Bone marrow (tissue), 2 donors: ENCODE measurements at places on chromosomes 1 and 21.

GRCh38 chr1:200901350-200901749 lies 6.7 kb downstream of the INAVA start:
- DNase-seq, result no peak

DNA sequence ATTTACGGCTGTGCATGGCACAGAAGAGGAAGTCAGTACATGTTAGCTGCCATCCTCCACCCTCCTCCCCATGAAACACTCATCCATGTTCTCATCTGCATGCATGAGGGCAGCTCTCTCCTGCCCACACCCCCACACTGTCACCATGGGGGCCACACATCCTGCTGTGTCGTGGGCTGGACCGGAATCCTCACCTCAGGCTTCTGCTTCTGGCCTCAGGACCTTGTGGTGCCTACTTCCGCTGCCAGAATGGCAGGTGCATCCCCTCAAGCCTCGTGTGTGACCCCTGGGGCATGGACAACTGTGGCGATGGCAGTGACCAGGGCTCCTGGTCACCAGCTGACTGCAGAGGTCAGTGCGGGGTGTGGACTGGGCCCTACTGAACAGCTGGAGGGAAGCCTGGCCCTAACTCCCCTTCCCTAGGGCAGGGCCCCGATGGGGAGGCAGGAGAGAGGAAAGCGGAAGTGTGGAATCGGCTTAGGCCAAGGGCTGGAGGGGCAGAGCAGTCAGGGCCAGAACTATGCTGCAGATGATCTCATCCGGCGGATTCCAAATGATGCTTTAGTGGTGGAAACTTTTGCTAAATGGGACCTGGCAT lies 3.8 kb downstream of the LDLRAD2 start:
- DNase-seq, result no peak

- DNase-seq, result no peak
Measured at GRCh38 chr1:9529190-9529589, 10.1 kb upstream of the SLC25A33 start.

- no peak for DNase-seq
Measured at GRCh38 chr1:82801176-82801575, 1000.4 kb downstream of the ADGRL2 start.

DNA sequence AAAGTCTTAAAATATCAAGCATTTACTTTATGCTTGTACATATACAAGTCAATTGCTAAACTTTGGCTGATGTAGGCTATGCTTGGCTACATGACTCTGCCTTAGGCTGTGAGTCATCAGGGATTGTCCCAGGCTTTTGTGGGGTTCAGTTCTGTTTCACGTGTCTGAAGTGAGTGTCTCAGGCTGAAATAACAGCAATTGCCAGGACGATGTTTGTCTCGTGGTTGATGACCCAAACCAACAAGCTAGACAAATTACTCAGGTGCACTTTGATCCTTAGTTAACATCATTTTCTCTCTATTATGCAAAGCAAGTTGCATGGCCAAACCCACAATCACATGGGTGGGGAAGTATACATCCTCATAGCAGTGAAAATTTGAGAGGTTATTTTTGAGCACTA lies 410.1 kb downstream of the BRINP3 start:
- DNase-seq, result no peak

DNA sequence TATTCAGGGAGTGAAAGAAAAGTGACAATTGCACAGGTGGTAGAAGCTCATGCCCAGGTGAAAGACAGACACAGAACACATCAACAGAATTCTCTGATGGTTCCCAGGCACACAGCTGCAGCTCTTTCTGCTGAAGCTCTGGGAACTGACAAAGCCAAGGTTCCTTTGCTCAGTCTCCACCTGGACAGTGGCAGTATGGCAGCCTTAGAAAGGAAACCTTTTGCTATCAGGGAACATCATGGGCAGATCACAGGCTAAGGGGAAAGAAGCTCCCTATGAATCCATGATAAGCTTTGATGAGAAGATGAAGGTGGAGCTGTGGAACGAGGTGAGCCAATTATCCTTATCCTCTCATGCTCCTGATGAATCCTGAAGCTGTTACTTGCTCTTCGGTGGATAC lies 1.2 kb downstream of the SPRR2B start:
- no peak for DNase-seq

DNA sequence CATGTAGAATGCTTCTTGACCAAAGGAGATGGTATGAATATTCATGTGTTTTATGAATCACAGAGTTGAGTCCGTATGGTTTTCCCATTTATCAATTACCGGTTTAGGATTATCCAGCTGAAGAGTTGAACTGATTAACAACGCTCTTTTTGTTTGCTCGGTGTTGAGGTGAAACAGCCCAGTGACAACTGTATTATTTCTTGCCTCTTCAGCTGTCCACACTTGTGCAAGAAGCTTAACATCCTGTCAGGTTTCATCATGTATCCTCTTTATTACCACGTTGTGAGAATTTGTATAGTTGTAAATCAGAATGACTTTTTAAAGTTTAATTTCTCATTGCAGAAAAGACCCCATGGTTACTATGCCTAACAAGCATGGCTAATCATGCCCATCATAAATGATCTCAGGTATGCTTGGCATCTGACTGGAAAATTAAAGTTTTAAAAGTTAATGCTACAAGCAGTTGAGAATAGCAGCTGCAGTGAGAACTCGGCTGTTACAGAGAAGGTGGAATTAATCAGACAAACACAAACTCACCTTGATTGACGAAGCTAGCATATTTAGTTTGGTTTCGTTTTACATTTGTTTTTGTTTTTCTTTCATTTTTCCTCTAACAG lies 563.2 kb upstream of the ADGRL2 start:
- DNase-seq, result no peak

- DNase-seq, result no peak
Measured at GRCh38 chr1:221834698-221835513, 93.0 kb upstream of the DUSP10 start.

DNA sequence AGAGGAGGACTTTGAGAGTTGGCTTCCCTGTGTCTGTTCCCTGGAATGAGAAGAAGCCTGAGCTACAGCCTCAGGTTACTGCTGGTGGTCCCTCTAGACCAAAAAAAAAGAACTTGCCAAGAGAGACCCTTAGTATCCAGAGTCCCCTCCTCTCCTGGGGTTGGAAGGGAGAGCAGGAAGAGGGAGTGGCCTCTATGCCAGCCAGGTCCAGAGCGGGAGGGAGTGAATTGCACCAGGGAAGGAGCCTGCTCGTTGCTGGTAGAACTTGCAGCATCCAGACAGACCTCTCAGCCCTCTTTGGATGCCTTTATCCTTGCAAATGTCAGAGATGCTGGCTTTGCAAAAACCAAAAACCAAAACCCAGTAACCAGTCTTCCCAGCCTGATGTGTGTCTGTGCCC lies 491.3 kb upstream of the VAMP3 start:
- no peak for DNase-seq

DNA sequence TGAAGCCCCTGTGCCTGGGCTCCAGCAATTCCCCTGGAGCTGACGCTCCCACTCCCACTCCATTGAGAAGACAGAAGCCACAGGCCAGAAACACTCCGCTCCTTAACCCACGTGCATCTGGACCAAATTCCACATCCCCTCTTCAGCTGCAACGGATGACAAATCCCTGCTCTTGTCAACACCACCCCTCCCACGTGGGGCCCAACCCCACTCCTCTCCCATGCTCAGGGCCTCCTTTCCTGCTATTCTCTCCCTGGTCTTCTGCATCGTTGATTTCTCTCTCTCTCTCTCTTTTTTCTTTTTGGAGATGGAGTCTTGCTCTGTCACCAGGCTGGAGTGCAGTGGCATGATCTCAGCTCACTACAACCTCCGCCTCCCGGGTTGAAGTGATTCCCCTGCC lies 18.3 kb downstream of the CA6 start:
- no peak for DNase-seq

- DNase-seq, result no peak
Measured at GRCh38 chr1:203177036-203177405, 1.4 kb upstream of the MYBPH start.

DNA sequence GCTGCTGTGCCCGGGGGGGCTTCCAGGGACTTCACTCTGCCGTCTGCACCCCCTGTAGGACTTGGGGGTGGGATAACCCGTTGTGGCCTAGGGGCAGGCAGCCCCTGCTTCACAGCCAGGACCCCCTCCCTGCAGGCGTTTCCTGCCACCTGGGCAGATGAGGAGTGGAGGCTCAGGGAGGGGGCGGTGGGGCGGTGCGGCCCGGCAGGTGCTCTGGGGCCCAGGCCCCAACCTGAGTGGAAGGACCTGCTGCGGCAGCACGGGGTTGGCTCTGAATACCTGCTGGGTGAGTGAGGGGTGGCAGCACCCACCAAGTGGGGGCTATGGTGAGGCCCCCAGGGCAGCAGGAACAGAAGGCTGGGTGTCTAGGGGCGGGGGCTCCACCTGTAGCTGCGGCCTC lies 78.6 kb upstream of the TTC34 start:
- no peak for DNase-seq

- no peak for DNase-seq
Measured at GRCh38 chr1:50930193-50930592, 29.9 kb downstream of the FAF1 start.

- no peak for DNase-seq
Measured at GRCh38 chr1:52264530-52265115, 101.4 kb downstream of the CC2D1B start.

DNA sequence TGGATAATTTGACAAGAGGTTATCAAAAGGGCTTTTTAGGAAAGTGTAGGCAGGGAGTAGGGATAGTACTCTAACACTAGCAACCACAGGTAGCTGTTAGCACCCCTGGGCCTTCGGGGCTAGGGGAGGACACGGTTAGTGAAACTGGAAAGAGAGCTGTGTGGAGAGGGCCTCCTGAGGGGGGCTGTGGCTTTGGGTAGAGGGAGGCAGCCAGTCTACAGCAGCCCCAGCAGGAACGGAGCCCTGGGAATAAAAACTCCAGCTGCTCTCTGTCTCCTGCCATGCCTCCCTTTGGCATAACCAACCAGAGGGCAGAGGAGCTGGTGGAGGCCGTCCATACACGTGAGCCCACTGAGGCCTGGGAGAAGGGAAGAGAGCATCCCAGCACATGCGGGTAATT lies 223.2 kb downstream of the FOXD2 start:
- DNase-seq, result no peak

DNA sequence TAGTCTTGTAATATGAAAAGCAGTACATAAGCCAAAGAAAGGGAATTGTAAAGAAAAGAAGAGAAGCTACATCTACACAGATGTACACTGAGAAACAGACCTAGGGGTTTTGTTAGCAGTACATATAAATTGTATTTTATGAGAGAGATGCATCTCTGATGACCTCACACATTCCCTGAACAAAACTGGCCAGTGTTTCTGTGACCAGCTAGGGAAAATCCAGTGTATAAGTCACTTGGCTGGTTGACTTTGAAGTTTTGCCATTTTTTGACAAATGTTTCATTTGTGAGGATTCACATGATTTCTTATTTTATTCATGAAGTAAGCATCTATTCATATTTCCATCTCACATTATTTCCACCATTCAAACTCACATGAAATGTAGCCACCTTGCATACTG lies 28.3 kb upstream of the DYNLT5 start:
- DNase-seq, result no peak

- DNase-seq, result no peak
Measured at GRCh38 chr1:201385299-201385891, 7.9 kb upstream of the TNNT2 start.

GRCh38 chr1:1236945-1237873 lies 5.2 kb downstream of the B3GALT6 start:
- no peak for DNase-seq

DNA sequence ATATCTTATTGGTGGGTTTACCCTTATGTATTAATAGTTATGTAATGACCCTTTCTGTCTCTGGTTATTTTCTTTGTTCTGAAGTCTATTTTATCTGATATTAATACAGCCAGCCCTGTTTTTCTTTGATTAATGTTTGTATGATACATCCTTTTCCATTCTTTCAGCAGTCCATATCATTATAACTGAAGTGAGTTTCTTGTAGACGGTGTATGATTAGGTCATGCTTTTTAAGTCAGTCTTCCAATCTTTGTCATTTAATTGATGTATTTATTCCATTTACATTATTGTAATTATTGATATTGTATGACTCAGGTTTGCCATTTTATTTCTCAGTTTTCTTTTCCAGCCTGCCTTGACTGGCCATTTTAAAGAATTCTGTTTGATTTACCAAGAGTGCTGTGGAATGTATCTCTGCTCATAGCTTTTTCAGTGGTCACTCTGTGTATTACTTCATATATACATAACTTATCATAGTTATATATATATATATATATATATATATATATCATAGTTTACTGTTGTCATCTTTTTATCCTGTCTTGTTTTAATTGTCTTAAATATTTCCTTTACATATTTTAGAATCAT lies 10.5 kb downstream of the RAB4A start:
- no peak for DNase-seq

DNA sequence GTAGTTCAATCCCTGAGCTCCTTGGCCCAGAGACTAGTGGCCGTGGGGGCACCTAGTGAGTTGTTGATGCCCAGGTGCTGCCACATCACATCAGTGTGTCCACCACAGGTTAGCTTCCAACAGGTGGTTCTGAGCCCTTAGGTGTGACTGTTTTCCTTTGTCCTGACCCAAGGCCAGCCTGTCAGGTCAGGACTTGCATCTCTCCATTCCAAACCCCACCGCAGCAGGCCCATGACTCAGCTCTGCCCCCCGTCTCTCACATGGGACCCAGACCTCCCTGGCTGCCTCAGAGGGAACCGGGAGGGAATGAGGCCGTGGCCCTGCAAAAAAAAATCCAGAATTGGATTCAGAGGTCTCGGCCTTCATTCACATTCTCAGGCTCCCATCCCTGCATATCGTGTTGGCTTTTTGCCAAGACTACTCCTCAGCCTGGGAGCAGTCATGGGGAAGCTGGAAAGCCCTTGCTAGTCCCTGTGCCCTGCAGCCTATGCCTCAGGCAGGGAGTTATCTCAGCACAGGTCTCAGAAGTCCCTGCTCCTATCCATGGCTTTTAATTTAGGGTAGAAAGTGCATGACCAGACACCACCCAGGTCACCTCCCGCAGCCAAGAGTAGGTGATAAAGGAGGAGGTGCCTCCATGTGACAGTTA lies 7.2 kb downstream of the INAVA start:
- no peak for DNase-seq

DNA sequence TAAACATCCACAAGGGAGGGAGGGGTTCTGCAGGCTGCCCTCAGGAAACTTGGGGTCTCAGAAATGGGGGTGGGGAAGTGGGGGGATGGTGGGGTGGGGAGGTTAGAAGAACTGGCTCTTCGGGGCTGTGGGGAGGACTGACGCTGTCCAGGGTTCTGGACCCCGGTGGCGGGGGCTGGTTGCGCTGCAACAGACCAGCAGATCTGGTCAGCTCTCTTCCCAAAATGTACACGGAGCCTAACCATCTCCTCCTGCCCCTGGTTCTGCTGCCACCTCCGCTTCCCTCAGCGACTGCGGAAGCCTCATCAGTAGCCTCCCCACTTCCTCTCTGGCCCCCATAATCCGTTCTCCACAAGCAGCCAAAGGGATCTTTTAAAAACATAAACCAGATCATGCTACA lies 29.3 kb upstream of the C1QA start:
- DNase-seq, result no peak

DNA sequence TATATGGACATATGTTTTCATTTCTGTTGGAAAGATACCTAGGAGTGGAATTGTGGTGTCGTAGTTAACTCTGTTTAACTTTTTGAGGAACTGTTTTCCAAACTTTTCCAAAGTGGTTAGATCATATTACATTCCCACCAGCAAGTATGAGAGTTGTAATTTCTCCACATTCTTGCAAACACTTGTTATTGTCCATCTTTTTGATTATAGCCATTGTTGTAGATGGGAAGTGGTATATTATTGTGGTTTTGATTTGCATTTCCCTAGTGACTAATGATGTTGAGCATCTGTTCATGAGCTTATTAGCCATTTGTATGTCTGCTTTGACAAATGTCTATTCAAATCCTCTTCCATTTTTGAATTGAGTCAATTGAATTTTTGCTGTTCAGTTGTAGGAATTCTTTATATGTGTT lies 19.8 kb downstream of the CAMTA1 start:
- no peak for DNase-seq

GRCh38 chr1:96363826-96364225 lies 357.8 kb upstream of the PTBP2 start:
- DNase-seq, result no peak
